ENCODE measurements at places on chromosomes 16 and 17.

DNA sequence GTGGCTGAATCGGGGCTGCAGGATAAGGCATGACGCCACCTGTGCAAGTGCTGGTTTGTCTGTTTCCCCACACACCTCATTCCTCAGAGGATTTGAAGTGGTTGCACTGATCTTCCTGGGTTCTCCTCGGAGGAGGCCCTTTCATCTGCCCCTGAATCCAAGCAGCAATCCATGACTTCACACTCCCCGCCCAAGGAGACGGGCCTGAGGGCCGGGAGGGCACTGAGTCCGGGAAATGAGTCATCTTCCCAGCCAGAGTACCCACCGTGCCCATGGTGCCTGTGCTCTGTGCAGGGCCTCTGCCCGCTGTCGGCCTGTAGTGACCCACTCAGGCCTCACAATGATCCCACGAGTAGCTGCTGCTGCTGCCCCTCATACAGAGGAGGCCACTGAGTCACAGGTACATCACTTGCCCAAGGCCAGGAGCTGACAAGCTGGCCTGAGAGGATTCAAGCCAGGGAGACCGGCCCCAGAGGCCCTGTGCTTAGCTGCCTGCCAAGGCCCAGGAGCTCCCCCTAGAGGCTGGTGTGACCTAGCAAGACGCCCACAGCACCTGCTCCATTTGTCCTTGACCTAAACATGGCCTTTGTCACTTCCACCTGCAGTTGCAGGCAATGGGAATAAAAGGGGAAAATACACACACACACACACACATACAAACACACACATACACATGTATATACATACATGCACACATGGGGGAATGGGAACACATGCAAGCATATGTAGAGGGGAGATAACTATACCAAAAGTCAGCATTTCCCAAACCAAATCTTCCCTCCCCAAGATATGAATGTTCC, 240.0 kb downstream of the C16orf95 start:
- DNase-seq: peak; percentile 63

DNA sequence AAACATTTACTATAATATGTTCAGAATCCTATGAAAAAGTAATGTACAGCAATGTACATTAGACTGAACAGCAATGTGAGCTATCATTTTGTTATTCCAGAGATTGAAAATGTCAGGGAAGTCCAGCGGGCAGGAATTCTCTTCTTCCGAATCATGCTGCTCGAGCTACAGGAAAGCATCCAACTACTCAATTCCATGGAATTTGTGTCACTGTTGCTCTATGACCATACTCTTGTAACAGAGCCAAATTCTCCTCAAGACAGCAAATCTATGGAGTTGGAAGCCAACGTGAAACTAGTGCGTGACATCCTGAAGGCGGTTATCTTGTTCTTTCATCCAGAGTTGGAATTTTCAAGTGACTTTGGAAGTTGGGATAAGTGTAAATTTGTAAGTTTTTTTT, 24.8 kb upstream of the NSRP1 start:
- no peak for DNase-seq

DNA sequence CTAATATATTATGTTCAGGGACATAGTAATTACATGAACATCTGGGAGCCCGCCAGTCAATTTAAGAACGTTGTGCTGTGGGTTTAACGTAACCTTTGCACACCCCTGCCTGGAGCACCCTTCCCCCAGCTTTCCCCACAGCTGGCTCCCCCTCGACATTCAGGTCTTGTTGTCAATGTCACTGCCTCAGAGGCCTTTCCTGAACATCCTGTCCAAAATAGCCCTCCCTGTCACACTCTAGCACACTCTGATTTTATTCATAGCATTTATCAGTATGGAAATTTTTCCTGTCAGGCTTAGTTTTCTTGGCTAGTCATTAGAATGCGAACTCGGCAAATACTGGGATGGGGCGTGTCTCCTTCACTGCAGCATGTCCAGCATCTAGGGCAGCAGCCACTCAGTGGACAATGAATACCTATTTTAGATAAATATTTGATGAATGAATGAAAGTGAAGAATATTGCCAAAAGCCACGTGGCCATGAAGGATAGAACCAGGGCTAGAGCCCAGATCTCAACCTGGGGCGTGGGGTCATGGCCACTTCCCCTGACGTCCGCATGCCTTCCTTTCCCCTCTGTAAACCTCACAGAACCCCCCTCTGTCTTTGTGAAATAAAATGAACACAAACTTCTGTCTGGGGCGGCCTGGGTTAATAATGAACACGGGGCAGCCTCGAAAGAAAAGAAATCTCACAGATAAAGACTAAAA, 10.5 kb downstream of the PIK3R6 start:
- DNase-seq: peak; percentile 54

DNA sequence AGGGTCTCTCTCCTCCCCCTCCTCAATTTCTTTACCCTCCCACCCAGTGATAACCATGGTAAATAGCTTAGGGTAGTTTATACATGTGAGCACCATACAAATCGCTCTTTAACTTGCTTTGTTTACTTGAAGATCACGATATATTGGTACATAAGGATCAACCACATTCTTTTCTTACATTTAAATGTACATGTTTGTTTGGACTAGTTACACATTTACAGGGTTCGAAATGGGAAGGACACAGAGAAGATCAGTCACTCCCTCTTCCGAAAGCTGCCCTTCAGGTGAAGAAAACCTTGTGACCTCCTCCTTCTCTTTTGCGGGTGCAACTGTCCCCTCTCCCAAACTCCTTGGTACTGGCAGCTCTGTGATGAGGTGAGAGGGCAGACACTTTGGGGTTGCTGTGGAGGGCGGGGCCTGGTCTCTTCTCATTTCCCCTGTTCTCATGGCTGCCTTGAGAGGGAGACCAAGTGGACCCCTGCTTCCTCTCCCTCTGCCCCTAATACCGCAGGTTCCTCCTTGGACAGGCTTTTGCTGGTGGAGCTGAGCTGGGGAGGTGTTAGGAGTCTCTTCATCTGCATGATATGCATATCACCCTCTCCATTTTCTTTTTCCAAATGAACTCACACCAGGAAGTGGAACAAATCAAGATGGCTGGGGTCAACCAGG, 4.7 kb upstream of the PIK3R6 start:
- DNase-seq: no peak

GRCh38 chr17:47717979-47718621, 14.9 kb upstream of the TBX21 start:
- DNase-seq: no peak

DNA sequence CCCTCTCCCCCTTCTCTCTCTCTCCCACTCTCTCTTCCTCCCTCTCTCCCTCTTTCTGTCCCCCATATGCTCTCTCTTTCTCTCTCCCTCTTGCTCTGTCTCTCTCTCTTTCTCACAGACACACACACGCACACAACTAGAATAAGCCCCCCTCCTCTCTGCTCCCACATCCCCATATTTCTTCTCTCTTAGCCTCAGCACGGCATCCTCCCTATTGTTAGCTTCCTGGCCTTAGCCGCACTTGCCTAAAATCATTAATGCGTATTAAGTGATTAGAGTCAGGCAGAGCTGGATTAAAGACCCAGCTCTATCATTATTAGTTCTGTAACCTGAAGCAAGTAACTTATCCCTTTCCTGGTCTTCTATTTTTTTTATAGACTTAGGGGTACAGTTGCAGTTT, 319.0 kb upstream of the C16orf82 start:
- no peak for DNase-seq

- no peak for DNase-seq
Measured at GRCh38 chr17:2706911-2707510, 4.6 kb downstream of the CLUH start.

GRCh38 chr17:59356543-59357218, 25.2 kb downstream of the YPEL2 start:
- DNase-seq: no peak

DNA sequence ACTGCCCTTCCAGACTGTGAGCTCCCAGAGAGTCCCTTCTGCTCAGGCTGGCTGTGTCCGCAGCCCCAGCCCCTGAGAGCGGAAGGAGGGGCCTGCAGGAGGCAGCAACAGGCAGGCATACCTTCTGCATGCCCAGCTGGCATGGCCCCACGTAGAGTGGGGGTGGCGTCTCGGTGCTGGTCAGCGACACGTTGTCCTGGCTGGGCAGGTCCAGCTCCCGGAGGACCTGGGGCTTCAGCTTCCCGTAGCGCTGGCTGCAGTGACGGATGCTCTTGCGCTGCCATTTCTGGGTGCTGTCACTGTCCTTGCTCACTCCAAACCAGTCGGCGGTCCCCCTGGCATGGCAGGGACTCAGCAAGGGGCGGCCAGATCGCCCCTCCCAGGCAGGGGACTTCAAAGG, 9.0 kb downstream of the RHBDF1 start:
- DNase-seq: no peak

GRCh38 chr16:87963400-87963799, 12.2 kb downstream of the BANP start:
- peak; percentile 85 for DNase-seq

GRCh38 chr17:49739641-49740271, 24.2 kb downstream of the FAM117A start:
- DNase-seq: peak; percentile 89

DNA sequence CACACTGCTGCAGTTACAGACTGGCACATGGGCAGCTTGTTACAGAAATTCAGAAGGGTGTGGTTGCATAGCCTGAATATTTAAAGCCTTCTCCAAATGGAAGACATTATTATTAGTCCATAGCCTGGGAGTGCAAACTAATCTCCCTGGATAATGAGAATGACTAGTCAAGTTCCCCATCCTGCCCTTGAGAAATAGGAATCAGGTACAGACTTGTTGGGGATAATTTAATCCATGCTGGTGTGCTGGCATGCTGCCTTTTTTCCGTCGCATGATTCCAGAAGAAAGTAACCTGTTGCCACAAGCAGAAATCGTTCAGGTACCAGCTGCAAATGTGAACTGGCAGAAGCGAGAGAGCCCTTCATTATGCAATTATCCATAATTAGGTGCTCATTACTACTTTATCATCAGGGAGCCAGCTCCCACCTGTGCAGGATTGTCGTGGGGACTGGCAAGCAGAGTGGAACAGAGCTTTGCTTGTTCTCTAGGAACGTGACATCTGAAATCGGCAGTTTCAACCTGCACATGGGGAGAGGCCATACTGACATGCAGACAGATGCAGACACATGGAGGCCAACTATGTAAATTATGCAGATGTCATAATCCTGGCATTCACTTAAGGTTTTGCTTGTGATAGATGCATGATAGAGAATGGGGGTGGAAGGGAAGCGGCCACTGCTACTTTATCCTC, 419.4 kb downstream of the PMP22 start:
- no peak for DNase-seq

DNA sequence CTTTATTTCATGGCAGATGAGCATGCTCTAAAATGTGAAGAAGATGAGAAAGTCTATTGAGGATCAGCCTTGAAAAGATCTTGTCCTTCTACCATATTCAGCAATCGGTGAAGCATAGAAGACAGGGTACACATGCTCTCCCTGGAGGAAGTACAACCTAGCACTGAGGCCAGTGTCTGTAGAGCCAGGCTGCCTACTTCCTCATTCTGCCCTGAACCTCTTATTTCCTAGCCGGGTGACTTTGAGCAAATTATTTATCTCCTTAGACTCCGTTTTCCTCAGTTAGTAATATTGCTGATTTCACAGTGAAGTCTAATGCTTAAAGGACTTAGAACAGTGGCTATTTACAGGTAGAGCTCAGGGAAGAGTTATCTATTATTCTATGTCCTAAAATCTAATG, 58.4 kb downstream of the TMEM100 start:
- no peak for DNase-seq

DNA sequence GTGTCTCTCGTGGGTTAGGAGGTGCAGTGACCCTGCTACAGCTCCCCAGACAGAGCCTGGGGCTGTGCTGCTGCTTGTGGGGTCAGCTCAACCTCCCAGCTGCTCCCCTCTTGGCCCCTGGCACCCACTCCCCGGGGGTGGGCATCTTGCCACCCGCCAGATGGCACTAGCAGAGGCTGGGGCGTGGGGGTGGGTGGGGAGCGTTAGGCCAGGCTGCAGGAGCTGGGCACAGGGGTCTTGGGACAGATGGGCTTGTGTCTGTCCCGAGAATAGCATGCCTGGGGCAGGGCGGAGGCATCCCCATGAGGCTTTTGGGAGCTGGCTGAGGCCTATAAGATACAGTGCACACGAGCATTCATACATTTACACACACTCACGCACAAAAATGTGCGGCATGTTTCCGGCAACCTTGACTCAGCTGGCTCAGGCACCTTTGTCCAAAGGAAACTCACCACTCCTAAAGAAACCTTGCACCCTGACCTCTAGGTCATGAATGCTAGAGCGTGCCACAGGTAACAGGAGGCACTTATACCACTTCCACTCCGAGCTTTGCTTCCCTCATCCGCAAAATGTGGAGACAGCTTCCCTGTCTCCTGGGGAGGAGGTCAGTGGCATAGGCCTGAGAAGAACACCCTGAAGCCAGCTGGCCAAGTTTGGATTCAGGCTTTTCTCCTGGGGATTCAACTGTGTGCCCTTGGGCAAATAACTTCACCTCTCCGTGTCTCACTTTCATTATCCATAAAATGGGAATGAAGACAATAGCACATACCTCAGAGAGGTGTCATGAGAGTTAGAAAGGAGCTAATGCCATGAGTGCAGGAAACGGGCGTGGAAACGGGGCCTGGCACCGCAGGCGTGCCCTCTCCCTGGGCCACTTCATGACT, 78.9 kb upstream of the LHX1 start:
- no peak for DNase-seq

- DNase-seq: no peak
Measured at GRCh38 chr16:1746693-1747195, 24.6 kb downstream of the NME3 start.

- DNase-seq: no peak
Measured at GRCh38 chr16:10831894-10832886, 13.6 kb upstream of the TVP23A start.

- no peak for DNase-seq
Measured at GRCh38 chr17:44372036-44372435, 8.4 kb upstream of the FAM171A2 start.

- no peak for DNase-seq
Measured at GRCh38 chr16:66926961-66927436, 1.7 kb upstream of the RRAD start.

DNA sequence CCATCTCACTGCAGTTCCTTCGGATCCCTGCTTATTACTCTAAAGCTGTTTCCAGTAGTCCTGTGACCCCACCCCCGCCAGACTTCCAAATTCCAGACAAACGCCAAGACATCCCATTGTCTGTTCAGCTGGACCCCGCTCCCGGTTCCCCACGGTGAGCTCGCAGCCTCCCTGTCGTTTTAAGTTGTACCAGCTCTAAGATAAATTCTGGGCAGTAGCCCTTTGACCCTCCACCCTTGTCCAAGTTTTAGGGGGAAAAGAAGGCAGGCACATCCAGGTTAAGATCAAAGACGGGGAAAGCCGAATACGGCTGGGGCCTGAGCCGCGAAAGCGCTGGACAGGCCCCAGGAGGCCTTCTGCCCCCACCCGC, 589 bp downstream of the ARL6IP1 start:
- DNase-seq: no peak

GRCh38 chr17:49727380-49727779, 19.6 kb upstream of the SLC35B1 start:
- no peak for DNase-seq

- DNase-seq: no peak
Measured at GRCh38 chr16:46691726-46692125, 2.3 kb downstream of the ORC6 start.

GRCh38 chr17:58369214-58370031, 17.4 kb upstream of the SUPT4H1 start:
- no peak for DNase-seq

Measured in activated CD4-positive, alpha-beta T cell treated with anti-CD3 and anti-CD28 coated beads, Interleukin-10, Interleukin-2, amounts not matched to agents 100 ng/mL and 50 ng/mL, durations not matched to agents 16 hours and 8 hours (primary cell).